Stimulated activated CD4-positive, alpha-beta T cell treated with anti-CD3 and anti-CD28 coated beads, Interleukin-15, amount 100 ng/mL, for 1 hour (primary cell): ENCODE measurements at places on chromosomes 13 and 19.

DNA sequence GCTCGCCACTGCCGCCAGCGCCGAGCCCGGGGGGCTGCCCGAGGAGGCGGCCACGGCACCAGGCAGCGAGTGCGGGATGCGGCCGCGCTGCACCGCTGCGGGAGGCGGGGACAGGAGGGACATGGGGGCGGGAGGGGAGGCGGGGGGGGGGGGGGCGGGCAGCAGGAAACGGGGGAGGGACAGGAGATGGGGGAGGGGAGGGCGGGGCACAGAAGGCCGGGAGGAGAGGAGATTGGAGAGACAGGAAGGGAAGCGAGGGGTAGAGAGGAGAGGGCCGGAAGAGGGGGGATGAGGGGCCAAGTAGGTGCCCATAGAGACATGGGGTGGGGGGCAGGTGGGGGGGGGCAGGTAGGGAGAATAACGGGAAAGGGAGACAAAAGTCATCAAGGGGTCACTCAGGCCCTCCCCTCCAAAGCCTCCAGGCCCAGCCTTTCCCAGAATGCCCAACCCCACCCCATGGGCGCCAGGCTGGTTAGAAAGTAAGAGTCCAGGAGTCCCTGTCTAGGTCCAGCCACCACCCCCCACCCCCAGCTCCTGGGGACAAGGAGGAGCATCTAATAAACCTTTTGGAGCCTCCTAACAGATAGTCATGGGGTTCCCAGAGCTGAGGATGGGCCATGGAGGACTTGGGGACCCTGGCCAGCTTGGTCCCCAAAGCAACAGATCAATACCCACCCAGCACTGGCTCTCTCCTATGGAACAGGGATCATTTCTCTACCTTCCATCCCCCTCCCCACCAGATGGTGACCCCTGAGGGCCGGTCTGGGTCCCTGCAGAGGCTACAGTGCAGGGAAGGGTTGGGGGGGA is 9.5 kb downstream of the NR2F6 start:
- DNase-seq = no peak

GRCh38 chr19:52962394-52963246 is at the start of gene ZNF816:
TSS of gene ZNF816 (minus strand) at chr19:52962881. CDS start at chr19:52956089, 6,792 bp downstream.
- DNase-seq = peak; percentile 99

GRCh38 chr13:98443329-98443728 is 133.6 kb downstream of the STK24 start:
- no peak for DNase-seq

DNA sequence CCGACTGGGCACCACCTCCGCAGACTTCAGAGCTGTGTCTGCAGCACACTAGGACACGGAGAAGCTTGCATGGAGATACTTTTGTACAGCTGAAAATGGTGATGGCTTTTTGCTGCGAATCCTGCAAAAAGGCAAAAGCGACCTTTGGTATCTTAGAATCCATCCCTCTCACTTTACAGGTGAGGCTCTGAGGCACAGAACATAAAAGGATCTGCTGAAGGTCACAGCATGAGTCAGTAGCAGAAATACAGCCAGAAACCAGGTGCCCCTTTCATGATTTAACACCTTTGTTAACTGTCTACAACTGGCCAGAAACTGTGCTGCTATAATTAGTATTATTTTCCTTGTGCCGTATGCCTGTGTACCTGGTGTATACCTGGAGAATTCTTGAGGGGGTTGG is 48.3 kb downstream of the EFNB2 start:
- no peak for DNase-seq

DNA sequence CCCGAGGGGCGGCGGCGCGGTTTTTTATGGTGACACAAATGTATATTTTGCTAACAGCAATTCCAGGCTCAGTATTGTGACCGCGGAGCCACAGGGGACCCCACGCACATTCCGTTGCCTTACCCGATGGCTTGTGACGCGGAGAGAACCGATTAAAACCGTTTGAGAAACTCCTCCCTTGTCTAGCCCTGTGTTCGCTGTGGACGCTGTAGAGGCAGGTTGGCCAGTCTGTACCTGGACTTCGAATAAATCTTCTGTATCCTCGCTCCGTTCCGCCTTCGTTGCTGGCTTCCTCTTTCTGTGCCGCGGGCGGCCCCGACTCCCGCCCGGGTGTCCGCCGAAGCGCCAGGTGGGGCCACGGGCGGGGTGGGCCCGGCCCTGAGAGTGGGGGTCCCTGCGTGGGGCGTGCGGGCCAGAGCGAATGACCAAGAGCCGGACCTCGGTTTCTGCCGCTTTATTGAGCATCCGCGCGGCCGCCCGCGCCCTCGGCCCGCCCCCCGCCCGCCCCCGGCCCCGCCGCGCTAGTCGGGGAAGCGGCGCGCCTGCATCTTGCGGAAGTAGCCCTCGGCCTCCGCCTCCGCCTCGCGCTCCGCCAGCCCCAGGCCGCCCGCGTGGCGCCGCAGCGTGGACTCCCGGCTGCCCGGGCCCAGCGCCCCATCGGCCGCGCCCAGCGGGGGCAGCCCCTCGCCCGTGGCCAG is 9.6 kb downstream of the PLPPR3 start:
- no peak for DNase-seq

- DNase-seq = no peak
These were observed 6.5 kb upstream of the CIRBP start for GRCh38 chr19:1262623-1263123.

- DNase-seq = no peak
These were observed 6.0 kb downstream of the PROZ start for GRCh38 chr13:113164492-113164891.

GRCh38 chr13:66623129-66623820 is 606.9 kb downstream of the PCDH9 start:
- no peak for DNase-seq

GRCh38 chr13:94595001-94595949 is 677 bp downstream of the TGDS start:
- DNase-seq = no peak

GRCh38 chr19:5143471-5144411 is 174.8 kb downstream of the KDM4B start:
- no peak for DNase-seq

- peak; percentile 20 for DNase-seq
These were observed 545 bp downstream of the RAD23A start for GRCh38 chr19:12946092-12946721.

- no peak for DNase-seq
These were observed 13.6 kb downstream of the UBAC2 start for GRCh38 chr13:99214232-99214631.

DNA sequence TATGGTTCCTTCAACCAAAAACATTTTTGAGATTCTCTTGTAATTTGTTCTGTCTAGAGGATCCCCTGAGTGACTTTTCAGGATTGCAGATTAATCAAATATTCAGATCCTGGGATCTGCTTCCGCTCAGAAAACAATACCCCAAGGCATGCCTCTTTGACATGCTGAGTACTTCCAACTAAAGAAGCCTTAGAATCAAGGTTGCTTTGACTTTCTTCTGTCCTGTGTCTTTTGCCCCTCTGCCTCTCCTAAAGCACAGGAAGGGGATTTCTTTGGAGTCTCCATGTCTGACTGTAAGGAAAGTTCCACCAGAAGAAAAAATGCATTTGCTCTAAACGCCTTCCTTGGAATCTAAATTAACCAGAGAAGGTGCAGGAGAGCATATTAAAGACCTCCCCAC is 431.5 kb downstream of the FGF14 start:
- no peak for DNase-seq

GRCh38 chr19:13302526-13303270 is 152.5 kb downstream of the IER2 start:
- no peak for DNase-seq

GRCh38 chr13:43831088-43831487 is 44.3 kb upstream of the ENOX1 start:
- no peak for DNase-seq

- DNase-seq = no peak
These were observed 20.7 kb downstream of the AKAP8 start for GRCh38 chr19:15358918-15359317.

DNA sequence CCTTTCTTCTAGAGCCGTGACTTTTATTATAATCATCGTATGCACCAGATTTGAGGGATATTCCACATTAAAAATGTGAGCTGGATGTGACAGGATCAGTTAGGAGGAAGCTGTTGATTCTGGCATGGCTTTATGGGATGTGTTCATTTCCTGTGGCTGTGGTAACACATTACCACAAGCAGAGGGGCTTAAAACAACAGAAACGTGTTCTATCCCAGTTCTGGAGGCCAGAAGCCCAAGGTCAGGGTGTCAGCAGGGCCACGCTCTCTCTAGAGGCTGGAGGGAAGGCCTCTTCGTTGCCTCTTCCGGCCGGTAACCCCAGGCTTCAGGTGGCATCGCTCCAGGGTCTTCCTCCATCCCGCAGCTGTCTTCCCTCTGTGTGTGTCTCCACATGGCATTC is 14.5 kb downstream of the MED25 start:
- DNase-seq = no peak

DNA sequence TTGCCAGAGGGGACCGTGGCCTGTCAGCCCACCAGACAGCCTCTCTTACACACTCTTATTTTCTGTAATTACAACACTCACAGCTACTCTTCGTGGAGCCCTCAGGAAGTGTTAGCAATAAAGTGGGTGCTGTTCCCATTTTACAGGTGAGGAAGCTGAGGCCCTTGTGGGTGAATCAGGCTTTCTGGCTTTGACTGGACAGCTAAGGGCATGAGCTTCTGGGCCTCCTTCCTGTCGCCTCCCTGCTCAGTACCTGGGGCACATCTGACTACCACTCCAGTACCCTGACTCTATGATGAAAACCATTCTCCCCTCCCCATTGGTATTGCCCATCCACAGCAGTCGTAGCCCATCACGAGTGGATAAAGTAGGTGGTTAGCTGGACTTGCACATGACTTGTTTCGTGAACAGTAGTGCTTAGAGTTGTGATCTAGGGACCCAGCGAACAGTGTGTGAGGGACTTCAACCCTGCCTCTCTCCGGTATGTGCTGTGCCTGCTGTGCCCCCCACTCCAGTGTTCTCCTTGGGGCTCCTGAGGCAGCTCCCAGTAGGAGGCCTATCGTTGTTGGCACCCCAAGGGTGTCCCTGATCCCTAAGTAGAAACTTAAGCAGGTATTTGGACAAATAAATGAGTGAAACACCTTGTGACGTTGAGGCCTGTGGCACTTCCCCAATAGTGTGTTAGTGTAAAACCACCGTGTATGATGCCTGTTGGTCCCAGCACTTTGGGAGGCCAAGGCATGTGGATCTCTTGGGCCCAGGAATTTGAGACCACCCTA is 38.6 kb downstream of the GATAD2A start:
- no peak for DNase-seq

DNA sequence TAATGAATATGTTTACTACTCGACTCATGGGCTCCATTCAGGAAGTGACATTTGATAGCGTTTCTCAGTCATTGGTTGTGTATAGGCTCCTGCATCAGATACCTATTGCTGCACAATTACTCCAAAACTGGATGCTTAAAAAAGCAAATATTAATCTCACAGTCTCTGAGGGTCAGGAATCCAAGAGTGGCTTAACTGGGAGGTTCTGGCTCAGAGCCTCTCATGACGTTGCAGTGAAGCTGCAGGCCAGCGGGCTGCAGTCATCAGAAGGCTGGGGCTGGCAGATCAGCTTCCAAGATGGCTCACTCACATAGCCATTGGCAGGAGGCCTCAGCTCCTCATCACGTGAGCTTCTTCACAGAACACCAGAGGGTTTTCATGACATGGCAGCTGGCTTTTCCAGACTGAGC is 525.1 kb upstream of the NBEA start:
- no peak for DNase-seq

- no peak for DNase-seq
These were observed 336.5 kb downstream of the MZT1 start for GRCh38 chr13:72390909-72391308.

DNA sequence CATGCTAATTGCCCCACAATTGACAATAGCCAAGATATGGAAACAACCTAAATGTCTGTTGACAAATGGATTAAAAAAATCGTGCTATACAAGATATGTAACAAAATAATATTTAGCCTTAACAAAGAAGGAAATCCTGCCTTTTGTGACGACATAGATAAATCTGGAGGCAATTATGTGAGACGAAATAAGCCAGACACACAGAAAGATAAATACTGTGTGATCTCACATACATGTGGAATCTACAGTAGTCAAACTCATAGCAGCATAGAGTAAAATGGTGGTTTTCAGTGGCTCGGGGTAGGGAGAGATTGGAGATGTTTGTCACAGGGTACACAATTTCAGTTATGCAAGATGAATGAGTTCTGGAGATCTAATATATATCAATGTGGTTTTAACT is 895.8 kb downstream of the SLITRK6 start:
- no peak for DNase-seq

DNA sequence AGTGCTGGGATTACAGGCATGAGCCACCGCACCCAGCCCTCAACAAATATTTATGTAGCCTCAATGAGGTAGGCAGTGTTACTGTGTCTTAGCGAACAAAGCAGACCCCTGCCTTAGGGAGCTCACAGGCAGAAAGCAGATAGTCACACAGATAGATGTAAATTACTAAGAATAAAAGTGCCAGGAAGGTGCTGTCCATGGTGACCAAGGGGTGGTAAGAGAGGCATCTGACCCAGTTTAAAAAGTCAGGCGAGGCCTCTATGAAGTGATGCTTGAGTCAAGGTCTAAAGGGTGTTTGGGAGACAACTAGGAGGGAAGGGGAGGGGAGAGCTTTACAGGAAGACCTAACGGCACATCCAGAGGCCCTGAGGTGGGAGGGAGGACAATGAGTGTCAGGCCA is 12.4 kb upstream of the CACNG7 start:
- no peak for DNase-seq

- DNase-seq = no peak
These were observed 25.9 kb upstream of the SLC46A3 start for GRCh38 chr13:28744656-28745055.

DNA sequence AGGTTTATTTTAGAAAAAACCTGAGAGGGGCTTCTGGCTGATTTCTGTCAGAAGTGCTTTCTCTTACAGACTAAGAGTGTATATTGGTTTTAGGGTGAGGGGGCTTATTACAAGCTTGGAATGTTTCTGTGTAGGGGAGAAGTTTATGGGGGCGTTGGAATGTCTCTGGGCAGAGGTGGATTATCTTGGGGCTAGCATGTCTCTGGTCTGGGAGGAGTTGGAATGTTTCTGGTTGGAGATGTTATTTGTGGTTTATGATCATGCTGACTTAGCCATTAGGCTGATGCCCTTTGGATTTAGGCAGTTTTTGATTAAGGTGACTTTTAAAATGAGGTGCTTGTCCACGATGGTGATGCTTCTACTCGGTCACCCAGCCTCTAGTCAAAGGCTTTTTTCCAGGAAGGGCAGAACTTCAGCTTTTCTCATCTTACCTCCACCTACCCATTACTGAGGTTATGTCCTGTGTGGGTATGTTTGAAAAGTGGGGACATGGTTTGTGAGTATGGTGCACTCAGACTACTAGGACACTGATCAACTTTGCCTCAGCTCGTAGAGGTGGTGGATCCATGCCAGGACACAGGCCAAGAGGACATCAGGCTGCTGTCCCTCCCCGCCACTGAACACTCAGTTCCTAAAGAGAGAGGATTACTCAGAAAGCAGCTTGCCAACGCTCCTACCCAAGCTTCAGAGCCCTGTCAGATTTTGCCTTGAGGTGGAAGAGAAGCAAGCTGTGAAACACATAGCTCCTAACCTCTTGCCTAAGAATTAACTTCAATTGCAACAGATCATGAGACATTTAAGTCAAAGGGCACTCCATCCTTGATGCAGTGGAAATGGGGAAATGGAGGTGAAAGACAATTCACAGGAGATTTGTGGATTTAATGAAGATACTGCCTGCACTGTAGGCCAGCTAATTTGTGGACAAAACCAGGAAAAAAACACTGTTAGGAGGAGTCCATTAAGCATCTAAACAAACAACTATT is 63.6 kb downstream of the ZNF44 start:
- no peak for DNase-seq

GRCh38 chr13:49777746-49778614 is 14.5 kb downstream of the KPNA3 start:
- no peak for DNase-seq
